Heart right ventricle (tissue), 16 donors: ENCODE measurements at places on chromosomes 2 and 18. TPM values are rescaled to one million over a fixed set of nuclear protein-coding genes. Genes with fewer than 3 reads are reported as not detected.

GRCh38 chr2:127695491-127696472, 5.5 kb upstream of the SFT2D3 start:
- H3K36me3 ChIP-seq, result no peaks in the 10 kb centered on the region
- peak overlapping the region; percentile 49 for H3K4me3 ChIP-seq
- DNase-seq, result peak; percentile 75
- no peak overlapping the region for H3K27ac ChIP-seq
- H3K4me1 ChIP-seq, result peaks cover 16% of the 10 kb centered on the region

GRCh38 chr18:42028247-42028832, 73.3 kb downstream of the PIK3C3 start:
- H3K27ac ChIP-seq, result no peak overlapping the region
- no peak for DNase-seq
- no peak overlapping the region for H3K4me3 ChIP-seq
- no peaks in the 10 kb centered on the region for H3K4me1 ChIP-seq
- no peaks in the 10 kb centered on the region for H3K27me3 ChIP-seq

DNA sequence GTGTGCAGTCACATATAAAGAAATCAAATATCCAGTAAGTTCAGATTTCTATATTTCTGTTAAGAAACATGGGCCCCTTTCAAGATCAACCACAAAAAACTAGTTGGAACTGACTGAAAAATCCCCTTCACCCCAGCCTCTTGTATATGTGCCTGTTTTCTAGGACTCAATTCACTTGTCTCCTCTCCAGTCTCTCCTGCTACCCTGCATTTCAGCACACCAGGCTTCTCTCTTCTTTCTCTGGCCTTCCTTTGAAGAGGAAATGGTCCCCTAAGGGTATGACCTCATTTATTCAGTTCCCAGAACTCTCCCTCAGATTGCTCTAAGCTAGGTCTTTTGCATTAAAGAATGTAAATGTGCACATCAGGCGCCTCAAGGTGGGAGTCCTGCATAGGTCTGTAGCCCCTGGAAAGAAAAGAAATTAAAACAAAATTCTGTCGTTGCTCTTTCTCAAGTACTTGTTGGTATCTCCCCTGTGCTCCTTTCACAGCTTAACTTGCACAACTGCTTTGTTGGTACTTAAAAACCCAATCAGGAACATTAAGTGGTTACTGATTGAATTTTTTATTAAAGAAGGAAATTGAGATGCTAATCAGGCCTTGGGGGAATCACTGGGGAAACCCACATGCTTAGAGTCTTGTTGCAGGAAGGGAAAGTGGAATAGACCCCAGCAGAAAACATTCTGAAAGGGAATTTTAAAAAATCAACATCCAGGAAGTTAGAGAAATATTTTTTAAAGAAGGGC, 278.4 kb downstream of the AGPS start:
- H3K27ac ChIP-seq, result no peak overlapping the region
- H3K4me1 ChIP-seq, result peaks cover 15% of the 10 kb centered on the region
- no peaks in the 10 kb centered on the region for H3K27me3 ChIP-seq
- no peak overlapping the region for H3K4me3 ChIP-seq

- H3K4me1 ChIP-seq, result peaks cover 36% of the 10 kb centered on the region
- peak; percentile 53 for DNase-seq
- H3K27ac ChIP-seq, result peak overlapping the region; percentile 85
- no peaks in the 10 kb centered on the region for H3K27me3 ChIP-seq
These were observed 104.9 kb downstream of the ASAP2 start for GRCh38 chr2:9311488-9311887.

MC2R gene
- not detected for total RNA-seq

- no peak overlapping the region for H3K4me3 ChIP-seq
- no peak for DNase-seq
- no peaks in the 10 kb centered on the region for H3K4me1 ChIP-seq
- no peak overlapping the region for H3K27ac ChIP-seq
These were observed 670 bp downstream of the GKN1 start for GRCh38 chr2:68974946-68975665.

DNA sequence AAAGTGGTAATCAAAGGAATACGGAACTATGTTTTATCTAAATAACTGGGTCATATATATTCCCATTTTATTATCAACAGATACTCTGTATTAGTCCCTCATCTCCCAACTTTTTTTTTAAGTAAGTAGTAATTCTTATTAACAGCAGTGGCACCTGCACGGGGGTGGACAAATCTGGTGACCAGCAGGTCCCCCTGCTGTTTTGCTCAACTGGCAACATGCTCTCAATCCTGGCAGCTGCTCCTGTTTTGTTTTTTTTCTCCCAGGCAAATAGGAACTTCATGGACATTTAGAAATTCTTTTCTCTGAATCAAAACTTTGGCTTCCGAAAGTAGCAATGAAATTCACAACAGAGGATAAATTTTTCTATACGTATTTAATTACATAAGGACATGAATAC, 193.5 kb downstream of the SS18 start:
- no peak overlapping the region for H3K4me3 ChIP-seq
- H3K27me3 ChIP-seq, result no peaks in the 10 kb centered on the region
- no peak for DNase-seq
- H3K36me3 ChIP-seq, result no peaks in the 10 kb centered on the region

CD8B2 gene
- not detected for total RNA-seq

DNA sequence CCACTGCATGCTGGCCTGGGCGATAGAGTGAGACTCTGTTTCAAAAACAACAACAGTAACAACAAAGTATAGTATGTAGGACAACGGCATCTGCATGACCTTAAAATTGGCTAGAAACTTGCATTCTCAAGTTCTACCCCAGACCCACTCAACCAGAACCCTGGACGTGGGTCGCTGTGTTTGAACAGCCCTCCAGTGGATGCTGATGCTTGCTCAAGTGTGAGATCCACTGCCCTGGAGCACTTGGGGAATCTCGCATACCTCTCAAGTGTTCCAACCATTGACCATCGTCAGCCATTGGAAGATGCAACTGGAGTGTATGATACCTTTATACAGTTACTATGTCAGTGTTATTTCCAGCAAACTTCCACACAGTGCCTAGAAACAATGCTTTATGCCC, 435.9 kb downstream of the DCDC2C start:
- DNase-seq, result no peak
- no peaks in the 10 kb centered on the region for H3K27me3 ChIP-seq
- H3K27ac ChIP-seq, result no peak overlapping the region
- H3K36me3 ChIP-seq, result no peaks in the 10 kb centered on the region
- H3K4me1 ChIP-seq, result no peaks in the 10 kb centered on the region
- no peak overlapping the region for H3K4me3 ChIP-seq

POTEE gene
- 0.79 TPM for total RNA-seq

GRCh38 chr2:152062125-152063091, 36.4 kb downstream of the CACNB4 start:
- H3K4me3 ChIP-seq, result no peak overlapping the region
- H3K27ac ChIP-seq, result no peak overlapping the region
- peaks cover 9% of the 10 kb centered on the region for H3K4me1 ChIP-seq
- no peaks in the 10 kb centered on the region for H3K27me3 ChIP-seq
- peak; percentile 24 for DNase-seq
- no peaks in the 10 kb centered on the region for H3K36me3 ChIP-seq

NPHP1 gene
- total RNA-seq, result 7.0 TPM

- H3K27me3 ChIP-seq, result no peaks in the 10 kb centered on the region
- no peak overlapping the region for H3K27ac ChIP-seq
- no peak for DNase-seq
- no peaks in the 10 kb centered on the region for H3K36me3 ChIP-seq
These were observed 501.6 kb upstream of the GCFC2 start for GRCh38 chr2:76211991-76212985.

POU3F3 gene
- 0.08 TPM for total RNA-seq

ELOA2 gene
- total RNA-seq, result not detected

DNA sequence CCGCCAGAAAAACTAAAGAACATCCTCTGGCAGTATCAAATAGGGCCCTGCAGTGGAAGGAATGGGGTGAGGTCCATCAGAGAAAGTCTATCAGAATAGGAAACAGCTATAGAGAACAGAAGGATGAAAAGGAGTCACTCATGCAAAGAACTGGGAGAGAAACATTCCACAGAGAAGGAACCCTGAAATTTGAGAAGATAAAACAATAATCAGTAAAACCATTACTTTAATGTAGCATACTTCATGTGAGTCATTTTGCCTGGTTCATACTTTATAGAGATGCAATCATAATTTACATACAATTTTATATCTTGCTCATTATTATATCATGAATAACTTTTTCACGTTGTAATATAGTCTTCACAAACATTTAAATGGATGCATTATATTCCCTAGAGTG, 402.2 kb downstream of the NCKAP5 start:
- no peak for DNase-seq
- no peaks in the 10 kb centered on the region for H3K27me3 ChIP-seq
- no peaks in the 10 kb centered on the region for H3K36me3 ChIP-seq
- H3K4me3 ChIP-seq, result no peak overlapping the region

DNA sequence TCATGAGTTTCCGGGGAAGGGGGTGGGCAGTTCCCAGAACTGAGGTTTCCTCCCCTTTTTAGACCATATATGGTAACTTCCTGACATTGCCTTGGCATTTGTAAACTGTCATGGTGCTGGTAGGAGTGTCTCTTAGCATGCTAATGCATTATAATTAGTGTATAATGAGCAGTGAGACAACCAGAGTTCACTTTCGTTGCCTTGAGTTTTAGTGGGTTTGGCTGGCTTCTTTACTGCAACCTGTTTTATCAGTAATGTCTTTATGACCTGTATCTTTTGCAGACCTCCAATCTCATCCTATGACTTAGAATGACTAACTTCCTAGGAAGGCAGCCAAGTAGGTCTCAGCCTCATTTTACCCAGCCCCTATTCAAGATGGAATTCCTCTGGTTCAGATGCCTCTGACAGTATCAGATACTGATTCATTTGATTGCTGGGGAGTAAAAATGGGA, 447.3 kb downstream of the XIRP2 start:
- H3K27me3 ChIP-seq, result no peaks in the 10 kb centered on the region
- no peak overlapping the region for H3K27ac ChIP-seq
- no peaks in the 10 kb centered on the region for H3K4me1 ChIP-seq
- DNase-seq, result no peak
- H3K36me3 ChIP-seq, result no peaks in the 10 kb centered on the region
- no peak overlapping the region for H3K4me3 ChIP-seq

DNA sequence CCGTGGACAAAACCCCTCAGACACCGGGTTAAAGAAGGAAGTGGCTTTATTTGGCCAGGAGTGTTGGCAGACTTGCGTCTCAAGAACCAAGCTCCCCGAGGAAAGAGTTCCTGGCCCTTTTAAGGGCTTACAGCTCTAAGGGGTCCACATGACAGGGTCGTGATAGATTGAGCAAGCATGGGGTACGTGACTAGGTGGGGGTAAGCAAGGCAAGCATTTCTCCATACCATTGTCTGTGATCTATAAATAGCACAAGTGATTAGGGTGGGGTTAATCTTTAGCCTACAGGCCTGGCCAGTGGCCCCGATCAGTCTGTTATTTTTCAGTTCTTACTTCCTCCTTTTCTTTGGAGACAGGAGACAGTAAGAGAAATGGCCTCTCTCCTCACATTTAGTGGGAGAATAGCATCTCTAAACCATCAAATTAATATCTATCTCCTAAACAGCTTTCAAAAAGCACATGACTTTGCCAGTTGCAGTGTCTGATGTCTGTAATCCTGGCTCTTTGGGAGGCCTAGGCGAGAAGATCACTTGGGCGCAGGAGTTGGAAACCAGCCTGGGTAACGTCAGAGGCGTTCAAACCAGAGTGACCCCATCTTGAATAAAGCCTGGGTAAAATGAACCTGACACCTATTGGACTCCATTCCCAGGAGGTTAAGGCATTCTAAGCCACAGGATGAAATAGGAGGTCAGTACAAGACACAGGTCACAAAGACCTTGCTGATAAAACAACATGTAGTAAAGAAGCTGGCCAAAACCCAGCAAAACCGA, 18.3 kb upstream of the CNOT11 start:
- peak overlapping the region; percentile 16 for H3K27ac ChIP-seq
- no peak for DNase-seq
- H3K36me3 ChIP-seq, result no peaks in the 10 kb centered on the region
- H3K27me3 ChIP-seq, result no peaks in the 10 kb centered on the region
- H3K4me1 ChIP-seq, result peaks cover 20% of the 10 kb centered on the region
- H3K4me3 ChIP-seq, result no peak overlapping the region

GRCh38 chr18:2657788-2658458, 2.4 kb downstream of the SMCHD1 start:
- peak overlapping the region; percentile 93 for H3K4me3 ChIP-seq
- H3K36me3 ChIP-seq, result no peaks in the 10 kb centered on the region
- H3K4me1 ChIP-seq, result peaks cover 36% of the 10 kb centered on the region
- DNase-seq, result no peak
- H3K27me3 ChIP-seq, result no peaks in the 10 kb centered on the region

ASAP2 gene
- 11.3 TPM for total RNA-seq

CASP8 gene
- 4.0 TPM for total RNA-seq

CTAGE1 gene
- not detected for total RNA-seq

GRCh38 chr2:1965726-1966125, 221.4 kb upstream of the PXDN start:
- no peak for DNase-seq
- H3K36me3 ChIP-seq, result no peaks in the 10 kb centered on the region
- no peak overlapping the region for H3K4me3 ChIP-seq

GRCh38 chr18:78980279-78980771, 707 bp downstream of the SALL3 start:
- H3K27me3 ChIP-seq, result peaks cover 88% of the 10 kb centered on the region
- DNase-seq, result no peak
- peaks cover 12% of the 10 kb centered on the region for H3K4me1 ChIP-seq
- no peak overlapping the region for H3K4me3 ChIP-seq
- no peaks in the 10 kb centered on the region for H3K36me3 ChIP-seq

UGT1A4 gene
- total RNA-seq, result not detected

DNA sequence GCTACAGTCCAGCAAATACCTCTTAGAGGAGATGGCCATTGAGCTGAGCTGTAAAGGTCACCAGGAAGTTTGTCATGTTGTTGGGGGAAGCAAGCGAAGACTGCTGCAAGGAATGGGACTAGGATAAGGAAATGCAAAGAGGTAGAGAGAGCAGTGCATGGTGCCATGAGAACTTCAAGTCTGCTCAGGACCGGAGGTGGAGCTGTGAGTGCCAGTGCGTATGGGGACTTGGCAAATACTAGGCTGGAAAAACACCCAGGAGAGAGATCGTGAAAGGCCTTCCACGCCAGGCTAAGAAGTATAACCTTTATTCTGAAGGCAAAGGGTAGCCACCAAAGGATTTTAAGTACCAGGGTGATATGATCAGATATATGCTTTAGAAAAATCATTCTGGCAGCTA, 71.3 kb downstream of the MEIS1 start:
- no peaks in the 10 kb centered on the region for H3K27me3 ChIP-seq
- H3K4me3 ChIP-seq, result no peak overlapping the region
- DNase-seq, result no peak
- H3K4me1 ChIP-seq, result peaks cover 33% of the 10 kb centered on the region
- H3K27ac ChIP-seq, result no peak overlapping the region
- no peaks in the 10 kb centered on the region for H3K36me3 ChIP-seq

CREB1 gene
- total RNA-seq, result 46.8 TPM

GRCh38 chr18:38619129-38619528, 1053.5 kb upstream of the CELF4 start:
- no peak overlapping the region for H3K27ac ChIP-seq
- H3K4me3 ChIP-seq, result no peak overlapping the region
- H3K36me3 ChIP-seq, result no peaks in the 10 kb centered on the region
- no peak for DNase-seq
- H3K4me1 ChIP-seq, result no peaks in the 10 kb centered on the region

GRCh38 chr2:72118951-72119350, 28.7 kb downstream of the CYP26B1 start:
- H3K4me1 ChIP-seq, result no peaks in the 10 kb centered on the region
- H3K27ac ChIP-seq, result no peak overlapping the region
- H3K36me3 ChIP-seq, result no peaks in the 10 kb centered on the region
- peaks cover 4% of the 10 kb centered on the region for H3K27me3 ChIP-seq
- DNase-seq, result no peak

OXER1 gene
- total RNA-seq, result 0.30 TPM

GRCh38 chr2:111208639-111209038, 87.9 kb downstream of the BCL2L11 start:
- no peak overlapping the region for H3K4me3 ChIP-seq
- no peaks in the 10 kb centered on the region for H3K27me3 ChIP-seq
- H3K4me1 ChIP-seq, result no peaks in the 10 kb centered on the region
- H3K36me3 ChIP-seq, result no peaks in the 10 kb centered on the region
